ENCODE measurements at places on chromosomes 2 and 18.

DNA sequence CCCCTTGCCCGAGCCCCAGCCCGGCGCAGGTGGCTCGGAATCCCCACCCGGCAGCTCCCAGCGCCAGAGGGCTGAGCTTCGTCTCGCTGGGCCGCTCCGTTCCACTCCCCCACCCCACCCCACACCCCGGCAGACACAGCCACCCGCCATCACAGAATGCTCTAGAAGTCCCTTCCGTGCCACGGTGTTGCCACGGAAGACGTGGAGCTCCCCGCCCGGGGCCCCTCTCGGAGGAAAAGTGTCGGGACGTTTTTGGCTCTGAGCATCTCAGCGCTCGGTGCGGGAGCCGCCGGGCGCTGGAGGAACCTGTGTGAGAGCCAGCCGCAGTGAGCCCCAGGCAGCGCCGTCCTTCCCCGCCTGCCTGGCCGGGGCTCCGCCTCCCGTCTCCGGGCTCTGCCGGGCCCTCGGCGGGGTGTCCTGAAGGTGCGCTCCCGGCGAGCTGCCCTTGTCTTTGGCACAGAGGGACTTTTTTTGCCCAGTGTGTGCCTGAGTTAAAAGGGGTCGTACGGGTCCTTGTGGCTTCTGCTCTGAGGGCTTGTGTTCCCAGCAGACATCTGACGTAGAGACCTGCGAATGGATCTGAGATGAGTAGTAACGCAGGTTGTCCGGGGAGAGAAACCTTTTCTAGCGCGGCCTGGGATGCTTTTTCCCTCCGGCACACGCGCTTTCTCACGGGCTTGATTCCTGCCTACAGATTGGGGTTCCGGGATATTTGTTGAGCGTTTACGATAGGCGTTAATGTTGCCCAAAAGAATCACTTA lies 1.8 kb downstream of the ZCCHC2 start:
- no peak for DNase-seq

DNA sequence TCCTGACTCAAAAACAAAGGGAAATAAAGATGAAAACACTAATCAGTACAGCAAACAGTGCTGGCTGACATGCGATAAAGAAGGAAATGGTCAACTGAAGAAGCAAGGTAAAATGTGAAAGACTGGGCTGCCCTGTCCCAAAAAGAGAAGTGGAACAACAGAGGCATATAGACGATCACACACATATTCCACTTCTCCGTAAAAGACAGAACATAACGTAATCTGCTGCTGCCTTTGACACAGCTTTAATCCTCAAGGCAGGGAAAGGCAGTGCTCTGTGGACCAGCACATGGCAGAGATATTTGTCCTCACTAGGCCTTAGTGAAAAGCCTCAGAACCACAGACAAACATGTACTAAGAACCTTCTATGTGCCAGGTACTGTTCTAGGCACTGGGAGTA lies 24.3 kb upstream of the REL start:
- no peak for DNase-seq

DNA sequence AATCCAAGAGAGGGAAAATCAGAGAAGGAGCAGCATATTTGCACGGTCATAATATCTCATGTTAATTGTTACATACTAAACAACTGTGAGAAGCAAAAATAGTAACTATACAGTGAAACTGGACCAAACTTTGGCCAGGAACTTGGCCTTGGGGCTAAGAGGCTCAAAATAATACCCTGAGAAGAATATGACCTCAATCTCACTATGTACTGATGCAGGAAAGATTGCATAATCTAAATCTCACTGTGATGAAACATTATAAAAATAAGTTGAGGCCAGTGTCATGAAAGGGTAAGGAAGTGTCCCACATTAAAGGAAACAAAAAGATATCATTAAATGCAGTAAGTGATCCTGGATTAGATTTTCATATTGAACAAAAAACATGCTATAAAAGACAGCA lies 36.5 kb downstream of the ZRANB3 start:
- DNase-seq: no peak

DNA sequence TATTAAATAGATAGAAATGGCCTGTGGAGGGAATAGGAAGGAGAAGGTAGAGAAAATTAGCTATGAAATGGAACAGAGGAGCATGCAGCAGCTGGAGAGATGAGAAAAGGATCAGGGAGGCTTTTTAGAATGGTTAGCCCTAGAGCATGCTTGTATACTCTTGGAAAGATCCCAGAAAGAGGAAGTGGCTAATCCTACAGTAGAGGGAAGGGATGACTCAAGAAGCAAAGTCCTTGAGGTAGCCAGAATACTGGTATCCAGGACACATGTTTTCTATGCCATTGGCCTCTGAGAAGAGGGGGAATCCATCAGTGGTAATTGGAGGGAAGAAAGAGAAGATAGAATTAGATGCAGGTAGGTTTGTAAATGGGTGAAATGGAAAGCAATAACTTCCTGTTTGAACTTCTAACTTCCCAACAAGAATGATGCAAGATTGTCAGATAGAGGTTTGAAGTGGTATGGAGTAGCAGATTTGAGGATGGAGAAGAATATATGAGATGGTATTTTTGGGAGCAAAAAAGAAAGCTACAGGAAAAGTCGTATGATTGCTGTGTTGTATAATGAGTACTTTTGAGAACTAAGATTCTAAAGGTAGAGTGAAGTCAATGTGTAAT lies 17.1 kb upstream of the OSBPL6 start:
- DNase-seq: no peak

DNA sequence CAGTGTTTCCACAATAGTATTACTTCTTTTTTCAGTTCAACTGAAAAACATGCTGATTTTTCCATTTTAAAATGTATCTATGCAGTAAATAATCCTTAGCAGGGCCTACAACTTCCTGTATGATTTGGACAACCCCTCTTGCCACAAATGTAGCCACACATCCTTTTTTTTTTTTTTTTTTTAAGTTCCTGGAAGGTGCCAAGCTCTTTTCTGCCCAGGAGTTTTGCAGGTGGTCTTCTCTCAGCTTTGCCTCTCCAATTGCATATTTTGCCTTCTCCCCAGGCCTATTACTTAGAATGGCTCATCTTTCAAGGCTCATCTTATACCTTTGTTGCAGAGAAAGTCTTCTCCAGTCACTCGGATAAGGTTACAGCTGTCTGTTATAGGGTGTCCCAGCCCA lies 11.6 kb downstream of the KLHL14 start:
- DNase-seq: no peak

DNA sequence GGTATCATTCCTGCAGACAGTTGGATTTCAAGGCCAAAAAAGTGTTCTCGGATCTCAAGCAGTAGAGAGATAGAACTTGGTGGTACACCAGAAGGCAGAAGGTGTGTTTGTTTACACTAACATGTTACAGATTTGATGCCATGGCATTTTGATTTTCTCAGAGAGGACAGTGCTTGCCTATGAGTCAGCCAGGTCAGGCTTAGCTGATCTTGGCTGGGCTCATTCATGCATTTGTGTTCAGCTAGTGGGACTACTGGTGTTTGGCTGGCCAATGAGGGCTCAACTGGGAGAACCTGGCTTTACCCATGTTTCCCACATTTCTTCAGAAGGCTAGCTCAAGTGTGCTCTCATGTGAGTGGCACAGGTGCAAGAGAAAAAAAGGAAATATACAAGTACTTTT lies 162.0 kb downstream of the C1D start:
- DNase-seq: no peak

- no peak for DNase-seq
These were observed 69.7 kb upstream of the CTDP1 start for GRCh38 chr18:79609841-79610281.

- DNase-seq: no peak
These were observed 43.8 kb downstream of the ARL6IP6 start for GRCh38 chr2:152762202-152762601.

DNA sequence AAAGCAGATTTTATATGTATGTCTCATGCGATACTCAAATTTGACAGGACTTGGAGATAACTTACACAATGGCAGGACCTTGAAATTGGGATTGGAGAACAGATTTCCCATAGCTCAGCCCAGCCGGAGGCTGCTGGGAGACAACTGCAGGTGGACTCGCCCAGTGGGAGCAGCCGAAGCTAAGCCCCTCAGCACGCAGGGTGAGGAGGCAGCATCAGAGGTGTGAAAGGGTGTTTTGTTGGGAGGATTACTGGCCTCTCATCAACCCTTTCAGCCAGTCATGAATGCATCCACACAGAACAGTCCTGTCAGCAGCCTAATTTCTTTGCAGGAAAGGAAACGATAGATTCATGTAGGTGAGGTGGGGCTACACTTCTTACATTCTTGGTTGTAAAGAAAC lies 110.4 kb upstream of the DYNAP start:
- DNase-seq: no peak

DNA sequence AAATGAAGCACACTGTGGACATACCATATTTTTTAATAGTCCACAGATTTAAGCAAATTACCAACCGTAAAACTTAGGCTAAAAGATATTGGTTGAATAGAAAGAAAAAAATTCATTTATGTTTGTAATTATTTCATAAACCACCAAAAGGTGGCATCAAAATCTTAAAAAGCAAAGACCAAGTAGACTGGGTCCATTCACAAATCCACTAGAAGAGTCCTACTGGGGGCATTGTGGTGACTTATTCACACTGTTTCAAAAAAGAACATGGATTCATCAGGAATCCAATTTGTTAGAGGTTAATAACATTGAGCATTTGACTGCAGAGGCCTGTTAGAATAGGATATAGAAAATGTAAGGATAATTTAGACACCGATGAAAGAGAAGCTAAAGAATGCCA lies 194.9 kb upstream of the KYNU start:
- DNase-seq: no peak

GRCh38 chr2:120298173-120298835 lies 45.7 kb downstream of the RALB start:
- DNase-seq: no peak

GRCh38 chr2:98656800-98657199 lies 48.4 kb downstream of the UNC50 start:
- no peak for DNase-seq

- no peak for DNase-seq
These were observed 92.5 kb downstream of the ZFP36L2 start for GRCh38 chr2:43133708-43134570.

DNA sequence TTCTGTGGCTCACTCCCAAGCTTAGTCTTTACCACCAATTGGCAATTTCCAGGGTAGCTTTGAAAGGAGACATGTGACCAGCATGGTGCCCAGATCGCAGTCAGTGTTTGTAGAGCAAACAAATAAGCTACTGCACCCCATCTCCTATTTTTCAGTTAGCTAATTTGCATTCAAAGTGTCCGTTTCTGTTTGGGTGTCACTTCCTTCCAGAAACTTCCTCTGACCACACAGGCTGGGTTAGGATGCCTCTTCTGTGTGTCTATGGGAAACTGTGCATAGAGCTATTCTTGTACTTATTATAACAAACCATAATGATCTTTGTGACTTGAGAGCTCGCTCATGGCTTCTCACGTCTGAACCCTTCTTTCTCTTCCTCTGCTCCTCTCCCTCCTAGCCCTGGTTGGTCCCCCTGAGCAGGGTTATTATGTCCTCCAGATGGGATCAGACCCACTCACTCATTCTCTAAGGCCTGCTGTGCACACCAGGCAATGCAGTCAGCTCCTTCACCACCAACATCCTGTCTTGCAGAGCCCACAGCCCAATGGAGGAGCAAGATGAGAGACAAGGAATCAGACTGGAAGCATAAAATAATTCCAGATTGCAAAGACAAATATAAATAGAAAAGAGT lies 101.2 kb upstream of the ALK start:
- DNase-seq: no peak

DNA sequence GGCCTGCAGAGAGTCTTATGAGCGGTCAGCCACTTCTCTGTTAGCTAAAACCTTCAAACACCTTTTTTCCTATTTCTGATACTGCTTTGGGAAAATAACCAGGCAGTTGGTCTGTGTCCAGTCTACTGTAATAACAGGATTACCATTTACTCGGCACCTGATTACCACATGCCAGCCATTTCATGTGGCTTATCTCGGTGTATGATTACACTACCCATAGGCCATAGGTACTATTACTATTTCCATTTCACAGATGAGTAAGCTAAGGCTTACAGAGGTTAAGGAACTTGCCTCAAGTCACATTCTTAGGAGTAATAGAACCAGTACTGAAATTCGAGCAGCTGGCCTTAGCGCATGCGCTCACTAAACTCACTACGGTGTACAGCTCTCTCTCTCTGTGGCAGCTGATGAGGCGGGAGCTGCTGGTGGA lies 147.2 kb upstream of the L3MBTL4 start:
- no peak for DNase-seq

- peak; percentile 10 for DNase-seq
These were observed 70.4 kb downstream of the CWC22 start for GRCh38 chr2:179936654-179937053.

- no peak for DNase-seq
These were observed 67.1 kb upstream of the POU3F3 start for GRCh38 chr2:104786821-104787220.

DNA sequence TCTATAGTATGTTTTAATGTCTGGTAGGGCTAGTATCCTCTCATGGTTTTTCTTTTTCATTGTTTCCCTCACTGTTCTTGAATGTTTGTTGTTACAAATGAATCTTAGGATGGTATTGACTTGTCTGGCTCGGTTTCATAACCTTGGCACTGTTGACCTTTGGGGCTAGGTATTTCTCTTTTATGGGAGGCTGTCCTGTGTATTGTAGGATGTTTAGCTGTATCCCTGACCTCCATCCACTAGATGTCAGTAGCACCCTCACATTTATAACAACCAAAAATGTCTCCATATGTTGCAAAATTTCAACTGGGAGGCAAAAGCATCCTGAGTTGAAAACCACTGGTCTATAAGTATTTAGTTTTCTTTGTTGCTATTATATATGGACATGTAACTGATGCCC lies 7.0 kb upstream of the AOX1 start:
- peak; percentile 2 for DNase-seq

DNA sequence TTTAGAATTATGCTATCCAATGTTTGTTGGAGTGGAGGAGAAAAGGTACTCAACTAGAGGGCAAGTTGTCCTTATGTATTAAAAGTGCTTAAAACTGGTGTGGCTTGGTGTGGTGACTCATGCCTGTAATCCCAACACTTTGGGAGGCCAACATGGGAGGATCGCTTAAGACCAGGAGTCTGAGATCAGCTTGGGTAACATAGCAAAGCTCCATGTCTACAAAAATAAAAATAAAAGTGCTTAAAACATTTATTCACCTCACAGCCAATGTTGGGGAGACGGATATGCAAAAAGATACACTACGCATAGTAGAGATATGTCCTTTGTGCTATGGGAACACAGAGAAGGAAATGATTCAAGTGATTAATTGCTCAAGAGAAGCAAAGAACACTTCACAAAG lies 19.3 kb upstream of the TNFAIP6 start:
- DNase-seq: no peak
